ENCODE measurements at places on chromosomes 13 and 19. TPM values are rescaled to one million over a fixed set of nuclear protein-coding genes. Genes with fewer than 3 reads are reported as not detected.

Gene OR7A5
- not detected for total RNA-seq

Gene HIPK4
- total RNA-seq, result 0.74 TPM

Gene SIAH3
- total RNA-seq, result not detected

Gene CEBPA
- 7.0 TPM for total RNA-seq

Gene BBC3
- 45.0 TPM for total RNA-seq

Gene SHANK1
- 3.0 TPM for total RNA-seq

Gene SPACA4
- total RNA-seq, result not detected

Gene FXYD1
- 7.8 TPM for total RNA-seq

DNA sequence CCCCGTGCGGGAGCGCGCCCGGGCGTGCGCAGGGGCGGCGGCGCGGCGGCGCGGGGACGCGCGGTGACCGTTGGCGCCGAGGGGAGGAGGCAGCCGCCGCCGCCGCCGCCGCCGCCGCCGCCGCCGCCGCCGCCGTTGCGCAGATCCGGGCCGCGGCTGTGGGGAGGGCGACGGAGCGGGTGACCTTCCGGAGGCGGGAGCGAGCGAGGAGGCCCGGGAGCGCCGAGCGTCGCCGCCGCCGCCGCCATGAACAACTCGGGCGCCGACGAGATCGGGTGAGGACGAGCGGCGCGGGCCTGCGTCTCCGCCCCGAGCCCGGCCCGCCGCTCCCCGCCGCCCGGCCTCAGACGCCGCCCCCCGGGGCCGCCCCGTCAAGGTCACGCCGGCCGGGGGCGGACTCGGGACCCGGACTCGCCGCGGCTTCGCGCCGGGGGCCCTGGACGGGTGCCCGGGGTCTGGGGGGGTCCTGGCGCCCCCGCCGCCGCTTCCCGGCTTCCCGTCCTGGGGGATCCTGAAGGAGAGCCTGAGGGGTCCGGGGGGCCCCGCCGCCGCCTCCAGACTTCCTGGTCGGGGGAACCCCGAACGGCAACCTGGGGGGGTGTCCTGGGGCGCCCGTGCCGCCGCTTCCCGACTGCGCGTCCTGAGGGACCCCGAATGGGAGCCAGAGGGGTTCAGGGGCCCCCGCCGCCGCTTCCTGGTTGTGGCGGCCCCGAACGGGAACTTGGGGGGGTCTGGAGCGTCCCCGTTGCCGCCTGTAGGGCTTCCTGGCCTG, at the start of gene DAZAP1:
Gene DAZAP1, plus strand, starts transcription at position 59 of the 772 bp plus-strand sequence. Its CDS starts 188 bp downstream, at position 247.
- DNase-seq, result no peak

GRCh38 chr13:75621147-75621546, 15.0 kb upstream of the LMO7 start:
- no peak for DNase-seq

DNA sequence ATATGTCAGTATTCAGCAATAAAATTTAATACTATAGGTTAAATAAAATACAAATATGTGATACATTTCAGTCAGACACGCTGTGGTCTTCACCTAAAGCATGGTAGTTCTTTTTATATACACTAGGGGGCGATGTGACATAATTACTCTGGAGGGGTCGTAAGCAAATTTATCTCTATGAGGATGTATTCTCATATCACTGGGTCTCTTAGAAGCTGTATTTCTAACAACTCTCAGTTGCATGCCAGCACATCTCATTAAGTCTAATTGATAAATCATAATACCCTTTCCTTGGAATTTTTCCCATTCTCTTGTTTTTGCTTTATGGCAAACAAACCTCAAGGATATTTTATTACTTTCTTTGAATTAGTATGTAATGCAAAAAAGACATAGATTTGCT, 3.9 kb upstream of the PCDH17 start:
- no peak for DNase-seq

GRCh38 chr13:58953638-58954037, 1210.1 kb downstream of the DIAPH3 start:
- no peak for DNase-seq

DNA sequence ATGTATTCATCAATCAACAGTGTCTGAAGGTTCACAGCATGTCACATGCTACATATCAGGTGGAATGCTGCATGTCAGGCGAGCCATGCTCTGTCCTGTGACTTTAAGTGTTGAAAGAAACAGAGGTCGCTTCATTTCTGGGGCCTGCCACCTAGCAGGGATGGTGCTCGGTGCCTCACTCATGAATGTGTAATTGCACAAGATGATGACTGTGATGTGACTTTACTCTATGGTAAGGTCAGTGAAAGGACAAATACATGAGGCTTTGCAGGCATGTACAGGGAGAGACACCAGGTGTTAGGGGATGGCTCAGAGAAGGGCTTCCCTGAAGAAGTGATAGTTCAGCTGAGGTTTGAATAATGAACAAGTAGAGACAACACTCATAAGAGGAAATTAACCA, 66.7 kb downstream of the FRY start:
- no peak for DNase-seq

GRCh38 chr19:55068950-55069864, 6.3 kb upstream of the RDH13 start:
- DNase-seq, result no peak

DNA sequence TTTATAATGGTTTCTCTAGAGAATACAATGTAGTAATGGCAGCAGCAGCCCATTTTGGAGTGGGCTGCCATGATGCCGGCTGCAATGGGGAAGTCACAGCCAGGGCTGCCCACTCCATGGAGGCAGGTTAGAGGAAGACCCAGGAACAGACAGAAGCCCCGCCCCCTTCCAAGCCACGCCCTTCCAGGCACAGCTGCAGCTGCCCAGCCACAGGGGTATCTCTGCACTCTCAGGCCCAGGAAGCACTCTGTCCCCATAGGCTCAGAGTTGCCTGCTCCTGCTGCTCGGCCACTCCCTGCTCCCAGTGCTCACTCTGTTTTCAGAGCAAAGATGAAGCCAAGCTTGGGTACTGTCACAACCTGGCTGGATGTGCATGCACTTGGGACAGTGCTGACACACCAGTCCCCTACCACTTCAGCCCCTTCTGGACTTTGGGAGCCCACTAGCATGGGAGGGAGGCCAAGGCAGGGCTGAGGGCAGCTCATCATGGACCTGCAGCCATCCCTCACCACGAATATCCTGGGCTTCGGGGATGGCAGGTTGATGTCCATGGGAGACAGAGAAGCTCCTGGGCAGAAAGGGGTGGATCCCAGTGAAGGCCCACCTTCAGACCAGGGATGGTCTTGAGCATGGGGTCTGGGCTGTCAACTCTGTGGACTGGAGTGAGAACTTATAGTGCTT, 1224.2 kb downstream of the SLITRK5 start:
- DNase-seq, result no peak

GRCh38 chr13:76634431-76635191, 251.6 kb downstream of the KCTD12 start:
- DNase-seq, result no peak

DNA sequence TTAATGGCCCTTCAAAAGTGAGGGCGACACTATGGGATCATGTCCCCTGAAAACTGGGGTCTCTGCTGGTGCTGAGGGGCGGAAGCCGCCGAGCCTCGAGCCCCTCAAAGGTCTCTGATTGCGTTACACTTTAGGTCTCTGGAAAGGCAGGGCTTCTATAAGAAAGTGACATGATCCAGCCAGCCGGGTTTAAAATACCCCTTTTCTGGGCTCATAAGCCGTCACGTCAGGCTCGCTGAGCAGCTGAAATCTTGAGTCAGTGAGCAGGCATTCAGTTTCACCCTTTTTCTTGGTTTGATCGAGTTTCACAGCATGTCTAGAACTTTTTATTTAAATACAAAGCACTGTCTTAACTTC, 600 bp upstream of the HMGB1 start:
- DNase-seq, result no peak

DNA sequence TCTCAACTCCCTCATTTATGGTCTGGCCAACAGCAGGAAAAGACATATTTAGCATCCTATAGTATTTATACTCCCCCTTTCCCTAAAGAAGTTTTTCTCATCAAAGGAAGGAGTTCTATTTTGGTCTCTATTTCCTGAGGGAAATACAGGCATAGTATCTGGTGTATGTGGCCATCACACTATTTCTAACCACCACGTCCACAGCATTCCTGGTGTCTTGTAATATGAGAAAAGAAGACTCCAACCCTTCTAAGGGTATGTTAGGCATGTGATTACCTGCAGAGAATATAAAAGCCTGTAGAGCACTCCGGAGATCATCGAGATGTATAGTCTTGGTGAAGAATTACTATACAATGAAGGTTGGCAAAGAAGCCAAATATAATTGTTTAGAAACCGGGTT, 137.4 kb downstream of the VWA8 start:
- no peak for DNase-seq

GRCh38 chr13:43124490-43124889, 101.1 kb downstream of the DNAJC15 start:
- no peak for DNase-seq

DNA sequence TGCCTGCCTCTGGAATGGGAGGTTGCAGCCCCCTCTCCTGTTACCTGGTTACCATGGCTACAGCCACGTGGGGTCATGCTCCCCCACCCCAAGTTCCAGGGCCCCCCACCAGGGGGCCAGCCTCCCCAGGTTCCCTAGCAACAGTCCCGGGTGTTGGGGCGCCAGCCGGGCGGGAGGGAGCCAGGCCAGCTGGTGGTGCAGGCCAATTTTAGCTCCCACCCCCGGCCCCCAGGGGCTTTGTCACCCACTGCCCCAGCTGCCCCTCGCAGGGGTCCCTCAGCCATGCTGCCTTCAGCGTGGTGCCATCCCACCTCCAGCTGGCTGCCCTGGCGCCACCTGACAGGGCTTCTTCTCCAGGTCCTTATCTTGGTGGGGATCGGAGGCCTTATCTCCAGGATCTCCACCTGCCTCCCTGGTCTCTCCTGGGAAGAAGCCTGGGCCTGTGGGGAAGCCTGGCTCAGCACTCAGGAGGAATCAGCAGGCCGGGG, 3.0 kb downstream of the MARK4 start:
- DNase-seq, result no peak

DNA sequence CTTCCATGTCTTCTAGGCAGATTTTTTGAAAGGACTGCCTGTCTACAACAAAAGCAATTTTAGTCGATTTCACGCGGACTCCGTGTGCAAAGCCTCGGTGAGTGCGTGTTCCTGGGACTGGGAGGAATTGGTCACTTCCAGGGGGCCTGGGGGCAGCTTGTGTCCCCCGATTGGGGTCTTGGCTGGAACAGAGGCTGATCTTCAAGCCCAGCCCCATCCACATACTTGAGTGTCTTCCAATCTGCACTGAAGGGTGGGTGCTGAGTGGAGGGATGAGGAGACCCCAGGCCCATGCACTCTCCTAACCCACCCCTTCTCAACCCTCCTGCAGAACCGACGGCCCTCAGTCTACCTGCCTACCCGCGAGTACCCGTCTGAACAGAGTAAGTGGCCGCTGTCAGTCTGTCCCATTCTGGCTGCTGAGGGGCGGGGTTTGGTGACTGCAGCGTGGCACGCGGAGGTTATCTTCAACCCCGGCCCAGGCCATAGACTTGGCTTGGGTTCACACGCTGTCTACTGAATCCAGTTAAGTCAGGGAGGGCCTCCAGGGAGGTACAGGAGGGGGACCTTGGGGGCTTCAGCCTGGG, 4.7 kb downstream of the DDA1 start:
- DNase-seq, result no peak

DNA sequence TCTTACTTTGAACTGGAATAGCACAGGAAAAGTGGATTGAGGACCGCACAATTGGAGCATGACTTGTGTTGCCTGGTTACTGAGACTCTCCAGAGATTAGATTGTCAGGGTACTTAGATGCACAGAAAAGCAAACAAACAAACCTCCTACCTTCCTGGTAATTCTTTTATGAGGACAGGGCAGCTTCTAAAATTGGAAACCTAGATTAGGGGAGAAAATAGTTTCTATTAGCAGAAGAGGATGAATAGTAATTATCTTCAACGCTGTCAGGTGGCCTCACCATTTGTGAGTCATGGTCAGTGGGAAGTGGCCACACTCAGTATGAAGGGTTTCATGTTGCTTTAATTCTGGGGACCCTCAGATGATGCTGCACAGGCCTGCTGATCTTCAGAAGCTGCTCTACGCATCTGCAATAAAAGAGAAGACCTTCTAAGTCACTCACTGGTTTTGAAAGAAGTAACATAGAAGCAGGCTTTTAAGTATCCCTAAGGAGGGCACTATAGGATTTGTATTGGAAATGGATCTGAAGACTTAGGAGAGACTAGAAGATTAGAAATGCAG, 106.8 kb downstream of the LACC1 start:
- no peak for DNase-seq

- no peak for DNase-seq
These were observed 816.6 kb downstream of the UQCRFS1 start for GRCh38 chr19:28396287-28396831.

DNA sequence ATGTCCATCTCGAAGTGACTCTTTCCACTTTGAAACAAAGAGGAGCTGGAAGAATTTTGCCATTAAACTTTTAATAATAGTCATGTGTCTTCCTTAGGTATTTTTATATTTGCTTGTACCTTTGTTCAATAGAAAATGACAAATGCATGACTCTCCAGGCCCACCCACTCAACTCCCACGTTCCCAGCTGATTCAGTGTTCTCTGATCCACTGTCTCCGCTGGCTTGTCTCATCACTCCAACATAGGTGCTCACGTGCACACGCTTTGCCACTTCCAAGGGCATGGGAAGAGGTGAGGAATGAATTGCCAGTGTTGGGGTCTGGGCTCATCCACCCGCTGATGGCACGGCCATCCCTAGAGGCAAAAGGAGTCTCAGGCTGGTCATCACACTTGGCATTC, 24.5 kb downstream of the RASL11A start:
- DNase-seq, result no peak

DNA sequence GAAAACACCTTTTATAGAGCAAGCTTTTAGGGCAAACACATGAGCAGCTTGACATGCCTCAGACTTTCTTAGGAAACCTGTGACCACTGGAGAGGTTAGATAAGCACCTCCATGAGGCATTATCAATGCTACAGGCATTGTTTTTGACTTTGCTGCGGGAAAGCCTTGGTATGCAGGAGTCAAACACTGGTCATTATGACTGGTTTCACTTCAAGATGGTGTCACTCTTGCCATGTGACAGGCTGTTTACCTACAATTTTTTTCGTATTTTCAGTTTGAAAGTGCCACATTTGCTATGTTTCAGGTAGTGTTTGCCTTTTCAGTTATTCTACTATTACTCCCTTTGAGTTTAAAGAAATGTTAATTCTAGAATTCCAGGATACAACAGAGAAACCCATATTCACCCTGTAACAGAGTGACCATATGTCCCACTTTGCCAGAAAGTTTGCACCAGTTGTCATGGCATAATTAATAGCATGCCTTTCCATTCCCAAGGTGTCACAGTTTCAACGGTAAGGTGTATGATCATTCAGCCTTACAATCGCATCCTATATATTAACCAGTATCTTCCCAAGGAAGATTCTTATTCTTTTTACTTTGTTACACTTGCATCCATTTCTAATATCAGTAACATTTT, 33.0 kb downstream of the USP12 start:
- no peak for DNase-seq

- no peak for DNase-seq
These were observed 7.6 kb upstream of the COMP start for GRCh38 chr19:18798384-18799352.

GRCh38 chr13:27774169-27774568, 18.1 kb upstream of the GSX1 start:
- DNase-seq, result no peak

- no peak for DNase-seq
These were observed 26.0 kb upstream of the PEG3 start for GRCh38 chr19:56866538-56866937.
